ENCODE measurements at places on chromosomes 2 and 18. TPM values are rescaled to one million over a fixed set of nuclear protein-coding genes. Genes with fewer than 3 reads are reported as not detected.

DNA sequence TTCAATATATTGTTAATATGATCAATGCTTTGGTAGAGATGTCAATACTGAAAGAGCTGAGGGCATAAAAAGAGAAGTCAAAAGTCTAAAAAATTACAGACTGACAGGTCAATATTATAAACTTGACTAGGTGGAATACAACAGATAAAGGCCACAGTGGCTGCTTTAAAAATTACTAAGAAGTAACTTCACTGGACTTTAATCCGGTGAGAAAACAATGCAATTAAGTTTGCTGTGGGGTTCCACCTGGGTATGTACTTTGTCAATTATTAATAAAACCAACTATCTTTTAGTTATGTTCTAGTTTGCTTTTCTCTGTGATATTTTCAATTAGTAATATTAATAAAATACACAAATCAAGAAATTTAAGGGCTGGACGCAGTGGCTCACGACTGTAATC is 44.7 kb downstream of the RAPH1 start:
- no peak overlapping the region for H3K4me3 ChIP-seq
- H3K27me3 ChIP-seq: no peaks in the 10 kb centered on the region
- H3K27ac ChIP-seq: no peak overlapping the region
- no peaks in the 10 kb centered on the region for H3K4me1 ChIP-seq
- no peaks in the 10 kb centered on the region for H3K36me3 ChIP-seq

DNA sequence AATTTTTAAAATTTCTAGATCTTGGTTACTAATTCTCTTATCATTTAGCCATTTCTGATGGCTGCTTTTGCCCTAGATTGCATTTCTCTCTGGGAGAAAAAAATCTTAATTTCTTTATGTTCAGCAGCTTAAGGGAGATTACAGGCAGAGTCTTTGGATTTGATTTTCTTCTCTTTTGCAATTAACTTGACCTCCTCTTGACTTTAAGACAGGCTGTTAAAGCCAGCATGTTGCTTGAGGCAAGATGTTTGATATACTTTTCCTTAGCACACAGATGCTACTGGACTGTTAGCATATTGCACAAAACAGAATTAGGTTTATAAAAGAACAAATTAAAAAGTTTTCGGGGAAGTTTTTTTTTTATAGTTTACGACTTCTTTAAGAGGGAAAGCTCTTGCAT is 50.0 kb downstream of the XRCC5 start:
- no peaks in the 10 kb centered on the region for H3K27me3 ChIP-seq
- peaks cover 4% of the 10 kb centered on the region for H3K4me1 ChIP-seq
- H3K4me3 ChIP-seq: no peak overlapping the region
- H3K36me3 ChIP-seq: no peaks in the 10 kb centered on the region
- DNase-seq: no peak

- no peaks in the 10 kb centered on the region for H3K36me3 ChIP-seq
- H3K4me1 ChIP-seq: no peaks in the 10 kb centered on the region
- no peak overlapping the region for H3K4me3 ChIP-seq
These were observed 22.5 kb upstream of the CDKL4 start for GRCh38 chr2:39266139-39266805.

DNA sequence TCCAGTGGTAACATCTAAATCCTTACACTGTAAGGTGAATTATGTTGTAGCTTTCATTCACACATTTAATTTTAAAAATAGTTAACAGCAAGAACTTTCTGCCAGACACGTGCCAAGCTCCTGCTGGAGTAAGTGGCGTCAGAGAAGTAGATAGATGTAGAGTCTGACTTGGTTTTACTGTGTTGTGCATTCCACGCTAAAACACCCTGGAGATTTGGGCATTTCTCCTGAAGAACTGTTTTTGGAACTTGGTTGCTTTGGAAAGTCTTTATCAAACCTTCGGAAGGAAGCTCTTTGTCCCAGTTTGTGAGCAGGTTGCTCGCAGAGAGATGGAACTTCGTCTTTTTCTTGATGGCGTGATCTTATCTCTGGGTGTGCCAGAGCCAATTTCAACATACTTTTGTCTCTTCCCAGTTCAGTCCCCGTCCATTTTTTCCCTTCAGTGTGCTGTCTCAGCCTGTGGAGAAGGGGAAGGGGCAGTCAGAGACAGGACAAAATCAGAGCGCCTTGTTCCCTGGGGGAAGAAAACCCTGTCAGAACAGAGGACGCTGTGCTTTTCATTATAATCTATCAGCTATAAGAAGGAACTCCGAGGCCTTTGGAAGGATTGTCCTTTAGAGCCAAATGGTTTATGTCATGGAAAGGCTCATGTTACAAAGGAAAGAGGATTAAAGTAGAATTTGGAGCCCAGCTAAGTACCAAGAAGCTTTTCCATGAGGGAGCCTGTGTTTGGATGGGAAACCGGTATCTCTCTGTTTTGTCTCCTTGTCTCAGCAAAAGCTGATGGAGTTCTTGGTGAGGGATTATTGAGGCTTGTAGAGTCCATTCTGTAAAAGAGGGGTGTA is 18.9 kb downstream of the GRHL1 start:
- peaks cover 30% of the 10 kb centered on the region for H3K4me1 ChIP-seq
- no peak overlapping the region for H3K4me3 ChIP-seq
- no peaks in the 10 kb centered on the region for H3K36me3 ChIP-seq

GRCh38 chr2:224085811-224086210 is 46.7 kb upstream of the SERPINE2 start:
- no peaks in the 10 kb centered on the region for H3K36me3 ChIP-seq
- H3K27ac ChIP-seq: peak overlapping the region; percentile 25
- no peak for DNase-seq
- no peak overlapping the region for H3K4me3 ChIP-seq

DNA sequence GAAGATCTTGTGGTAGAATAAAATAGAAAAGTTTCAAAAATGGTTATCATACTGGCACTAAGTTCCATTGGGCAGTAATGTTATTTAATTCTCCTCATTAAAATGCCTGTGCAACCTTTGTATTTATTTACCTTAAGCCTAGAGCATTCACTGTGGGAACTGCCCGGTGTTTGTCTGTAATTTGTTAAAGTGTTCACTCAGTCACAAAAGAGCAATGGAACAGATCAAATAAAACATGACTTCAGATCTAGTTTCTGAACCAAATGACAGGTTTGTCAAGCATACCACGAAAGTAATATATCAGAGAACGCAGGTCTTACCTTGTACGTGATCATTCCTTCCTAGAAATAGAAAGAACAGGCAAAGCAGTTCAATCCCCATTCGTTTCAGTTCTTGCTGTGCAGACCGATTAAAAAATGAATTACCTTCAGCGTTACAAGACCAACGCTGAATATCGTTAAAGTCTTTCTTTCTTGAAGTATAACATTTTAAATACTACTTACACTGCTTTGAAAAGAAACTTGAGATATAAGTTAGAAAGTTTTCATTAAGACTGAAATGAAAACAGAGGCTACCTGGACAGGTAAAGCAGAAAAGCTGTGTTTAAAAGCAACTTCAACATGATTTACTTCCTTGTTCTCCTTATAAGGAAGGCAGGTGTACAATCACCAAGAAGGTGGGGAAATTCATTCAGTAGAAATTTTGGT is at the start of gene ITGB6:
Gene ITGB6 (minus strand): TSS at position 590 of the 707 bp plus-strand sequence. CDS start 209 bp downstream, at position 381.
- no peak for DNase-seq
- H3K36me3 ChIP-seq: no peaks in the 10 kb centered on the region
- no peak within 1 kb of the TSS for H3K4me3 ChIP-seq
- peaks cover 1% of the 10 kb centered on the region for H3K4me1 ChIP-seq

DNA sequence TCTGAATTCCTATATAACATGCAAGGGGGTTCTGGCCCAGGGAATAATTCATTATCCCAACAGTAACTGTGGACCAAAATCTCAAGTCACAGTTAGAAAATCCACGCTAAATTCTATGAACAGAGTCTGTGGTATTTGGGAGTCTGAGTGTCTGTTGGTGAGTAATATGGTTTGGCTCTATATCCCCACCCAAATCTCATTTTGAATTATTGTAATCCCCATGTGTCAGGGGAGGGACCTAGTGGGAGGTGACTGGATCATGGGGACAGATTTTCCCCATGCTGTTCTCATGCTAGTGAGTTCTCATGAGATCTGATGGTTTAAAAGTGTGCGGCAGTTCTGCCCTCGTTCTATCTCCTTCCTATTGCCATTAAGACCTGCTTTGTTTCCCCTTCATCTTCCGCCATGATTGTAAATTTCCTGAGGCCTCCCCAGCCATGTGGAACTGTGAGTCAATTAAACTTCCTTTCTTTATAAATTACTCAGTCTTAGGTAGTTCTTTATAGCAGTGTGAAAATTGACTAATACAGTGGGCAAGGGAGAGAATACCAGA is 68.3 kb downstream of the NBAS start:
- H3K4me1 ChIP-seq: no peaks in the 10 kb centered on the region
- H3K4me3 ChIP-seq: no peak overlapping the region
- no peaks in the 10 kb centered on the region for H3K36me3 ChIP-seq
- DNase-seq: no peak
- no peak overlapping the region for H3K27ac ChIP-seq

GRCh38 chr18:22790545-22791309 is 142.4 kb upstream of the RBBP8 start:
- no peak overlapping the region for H3K27ac ChIP-seq
- H3K4me1 ChIP-seq: no peaks in the 10 kb centered on the region
- no peaks in the 10 kb centered on the region for H3K36me3 ChIP-seq
- DNase-seq: no peak
- H3K4me3 ChIP-seq: no peak overlapping the region

DNA sequence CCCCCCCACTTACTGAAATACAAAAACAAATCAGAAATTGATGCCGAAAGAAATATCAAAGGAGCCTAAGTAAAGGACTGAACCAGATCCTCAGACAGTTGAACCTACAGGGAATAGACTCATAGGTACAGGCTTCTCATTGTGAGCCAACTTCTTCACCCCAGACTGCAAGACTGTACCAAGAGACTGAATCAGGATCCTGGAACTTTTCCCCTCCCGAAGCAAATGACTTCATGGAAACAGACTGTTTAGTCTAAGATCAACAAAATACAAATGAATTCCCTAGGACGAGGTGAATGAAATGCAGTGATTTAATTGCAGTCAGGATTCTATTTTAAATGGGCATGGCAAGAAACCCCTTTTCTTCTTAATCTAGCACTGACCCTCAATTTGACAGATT is 53.6 kb upstream of the RNF152 start:
- H3K27ac ChIP-seq: no peak overlapping the region
- no peaks in the 10 kb centered on the region for H3K36me3 ChIP-seq
- peaks cover 17% of the 10 kb centered on the region for H3K4me1 ChIP-seq
- no peak for DNase-seq
- no peak overlapping the region for H3K4me3 ChIP-seq

DNA sequence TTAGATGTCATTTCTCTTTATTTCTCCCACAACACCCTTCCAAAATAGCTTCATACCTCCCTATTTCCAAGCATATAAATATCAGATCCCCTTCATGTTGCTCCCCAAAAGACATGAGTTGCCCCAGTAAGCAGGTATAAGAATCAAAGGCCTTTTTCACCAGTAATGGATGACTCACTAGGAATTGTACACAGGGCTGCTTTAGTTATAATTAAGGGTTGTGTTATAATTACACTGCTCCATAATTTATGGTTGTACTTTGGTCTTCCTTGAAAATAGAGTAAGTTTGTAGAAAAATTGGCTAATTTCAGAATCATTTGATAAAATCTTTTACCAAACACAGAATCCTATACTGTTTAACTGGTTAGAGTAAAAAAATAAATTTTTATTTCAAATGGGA is 8.8 kb upstream of the AQP4 start:
- no peaks in the 10 kb centered on the region for H3K4me1 ChIP-seq
- no peak overlapping the region for H3K4me3 ChIP-seq
- DNase-seq: no peak
- H3K27me3 ChIP-seq: no peaks in the 10 kb centered on the region
- no peak overlapping the region for H3K27ac ChIP-seq

DNA sequence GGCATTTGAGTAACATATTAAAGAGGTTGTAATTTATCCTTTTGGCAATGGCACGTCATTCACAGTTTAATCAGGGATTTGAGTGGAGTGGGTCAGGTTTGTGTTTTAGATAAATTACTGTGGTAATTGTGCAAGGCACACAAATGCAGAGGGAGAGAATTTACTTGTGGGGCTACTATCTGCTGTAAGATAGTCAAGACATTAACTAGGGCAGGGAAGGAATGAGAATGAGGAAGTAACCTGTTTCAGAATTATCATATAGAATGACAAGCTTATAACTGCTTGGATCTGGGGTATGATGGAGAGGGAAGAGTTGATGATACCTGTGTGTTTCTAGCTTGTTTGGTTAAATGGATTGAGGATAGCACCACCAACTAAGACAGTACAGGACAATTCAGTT is 58.9 kb upstream of the ZSWIM2 start:
- H3K36me3 ChIP-seq: no peaks in the 10 kb centered on the region
- H3K27ac ChIP-seq: no peak overlapping the region
- no peaks in the 10 kb centered on the region for H3K4me1 ChIP-seq
- DNase-seq: no peak
- no peak overlapping the region for H3K4me3 ChIP-seq

DNA sequence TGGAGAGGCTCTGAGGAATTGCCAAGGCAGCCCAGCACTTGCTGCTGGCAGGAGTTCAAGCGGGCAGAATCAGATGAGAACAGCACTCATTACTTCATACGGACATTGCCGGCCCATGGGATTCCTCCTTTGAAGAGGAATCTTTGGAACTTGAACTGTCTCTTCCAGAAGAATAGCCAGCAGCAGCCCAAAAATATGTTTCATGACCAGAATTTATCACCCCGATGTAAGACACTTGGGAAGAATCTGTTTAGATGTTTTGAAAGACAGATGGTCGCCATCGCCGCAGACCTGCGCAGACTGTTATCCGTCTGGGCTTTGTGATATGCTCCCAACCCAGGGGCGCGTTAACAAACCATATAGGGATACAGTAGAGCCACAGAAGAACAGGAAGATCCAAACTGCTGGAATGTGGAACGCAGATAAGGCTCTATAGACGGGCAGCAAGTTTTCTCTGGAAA is 3.7 kb upstream of the ADI1 start:
- peaks cover 13% of the 10 kb centered on the region for H3K4me1 ChIP-seq
- H3K27ac ChIP-seq: no peak overlapping the region
- H3K27me3 ChIP-seq: no peaks in the 10 kb centered on the region
- no peaks in the 10 kb centered on the region for H3K36me3 ChIP-seq
- H3K4me3 ChIP-seq: no peak overlapping the region
- DNase-seq: no peak

DNA sequence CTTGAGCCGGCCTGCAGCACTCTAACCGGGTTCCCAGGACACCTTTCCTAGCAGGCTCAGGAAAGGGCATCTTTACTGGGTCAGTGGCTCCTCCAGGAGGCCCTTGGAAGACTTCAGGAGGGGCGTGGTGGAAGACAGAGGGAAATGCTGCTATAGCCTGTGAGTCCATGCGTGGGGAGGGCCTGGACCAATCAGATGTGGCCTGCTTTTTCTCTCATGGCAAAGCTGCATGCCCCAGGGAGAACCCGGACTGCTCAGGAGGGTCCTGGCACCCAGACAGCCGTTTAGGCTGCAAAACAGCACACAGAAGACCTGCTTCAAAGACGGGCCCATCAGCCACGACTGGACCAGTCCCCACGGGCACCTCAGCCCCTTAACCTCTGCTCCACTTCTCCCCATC is 84.4 kb downstream of the EIPR1 start:
- H3K36me3 ChIP-seq: no peaks in the 10 kb centered on the region
- H3K4me1 ChIP-seq: no peaks in the 10 kb centered on the region
- no peaks in the 10 kb centered on the region for H3K27me3 ChIP-seq
- no peak for DNase-seq
- no peak overlapping the region for H3K27ac ChIP-seq

Gene NYAP2
- 0.25 TPM for total RNA-seq

Gene VWA3B
- total RNA-seq: not detected

Gene TXNDC2
- 0.49 TPM for total RNA-seq

Gene RETSAT
- total RNA-seq: 62.1 TPM

Gene NT5DC4
- total RNA-seq: not detected

Gene HOXD9
- total RNA-seq: 12.5 TPM

Gene COL4A4
- 2.5 TPM for total RNA-seq

Gene DAW1
- total RNA-seq: not detected

Gene DSG3
- total RNA-seq: 192 TPM

Gene SERPINB8
- total RNA-seq: 18.7 TPM

Gene IGFBP2
- 82.7 TPM for total RNA-seq

Data from vagina (tissue), 2 donors.